ENCODE measurements at places on chromosomes 6 and 20. TPM values are rescaled to one million over a fixed set of nuclear protein-coding genes. Genes with fewer than 3 reads are reported as not detected.
A peak's percentile ranks its signal among the peaks of the same experiment; 100 is the strongest.

- no peak for DNase-seq
Observed at GRCh38 chr6:109296452-109296851, 85.8 kb downstream of the CD164 start.

DNA sequence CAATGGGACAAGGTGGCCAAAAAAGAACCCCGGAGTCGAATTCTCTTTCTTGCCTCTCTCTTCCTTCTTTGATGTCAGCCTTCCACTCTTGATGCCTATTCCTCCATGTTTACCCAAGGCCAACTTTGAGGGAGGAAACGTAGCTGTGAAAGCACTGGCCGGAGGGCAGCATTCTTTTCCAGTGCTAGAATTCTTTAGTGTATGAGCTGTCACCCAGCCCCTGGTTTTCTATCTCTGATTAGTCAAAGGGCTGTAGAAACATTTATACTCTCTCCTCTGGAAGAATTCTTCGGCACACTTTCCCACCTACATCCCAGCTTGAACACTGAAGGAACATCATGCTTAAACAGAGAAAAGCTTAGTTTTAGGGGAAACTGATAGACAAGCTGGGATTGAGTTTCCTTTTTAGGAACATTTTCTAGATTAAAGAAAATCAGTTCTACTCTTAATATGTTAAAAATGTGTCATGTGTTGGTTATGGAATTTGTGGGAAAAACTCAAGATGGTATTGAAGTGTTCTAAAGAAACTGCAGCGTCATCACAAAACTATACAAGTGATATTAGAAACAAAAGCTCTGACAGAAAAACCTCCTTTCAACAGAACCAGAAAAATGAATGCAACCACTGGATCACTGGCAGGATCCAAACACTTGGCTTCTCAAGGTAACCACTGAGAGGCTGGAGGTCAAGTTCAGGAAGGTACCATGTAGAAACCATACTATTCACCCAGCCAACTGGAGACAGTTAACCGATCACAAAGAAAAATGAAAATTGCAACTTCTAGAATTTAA lies 20.7 kb upstream of the UTRN start:
- DNase-seq, result peak; percentile 88

- no peak for DNase-seq
Observed at GRCh38 chr6:67541586-67541985, 1093.5 kb upstream of the ADGRB3 start.

DNA sequence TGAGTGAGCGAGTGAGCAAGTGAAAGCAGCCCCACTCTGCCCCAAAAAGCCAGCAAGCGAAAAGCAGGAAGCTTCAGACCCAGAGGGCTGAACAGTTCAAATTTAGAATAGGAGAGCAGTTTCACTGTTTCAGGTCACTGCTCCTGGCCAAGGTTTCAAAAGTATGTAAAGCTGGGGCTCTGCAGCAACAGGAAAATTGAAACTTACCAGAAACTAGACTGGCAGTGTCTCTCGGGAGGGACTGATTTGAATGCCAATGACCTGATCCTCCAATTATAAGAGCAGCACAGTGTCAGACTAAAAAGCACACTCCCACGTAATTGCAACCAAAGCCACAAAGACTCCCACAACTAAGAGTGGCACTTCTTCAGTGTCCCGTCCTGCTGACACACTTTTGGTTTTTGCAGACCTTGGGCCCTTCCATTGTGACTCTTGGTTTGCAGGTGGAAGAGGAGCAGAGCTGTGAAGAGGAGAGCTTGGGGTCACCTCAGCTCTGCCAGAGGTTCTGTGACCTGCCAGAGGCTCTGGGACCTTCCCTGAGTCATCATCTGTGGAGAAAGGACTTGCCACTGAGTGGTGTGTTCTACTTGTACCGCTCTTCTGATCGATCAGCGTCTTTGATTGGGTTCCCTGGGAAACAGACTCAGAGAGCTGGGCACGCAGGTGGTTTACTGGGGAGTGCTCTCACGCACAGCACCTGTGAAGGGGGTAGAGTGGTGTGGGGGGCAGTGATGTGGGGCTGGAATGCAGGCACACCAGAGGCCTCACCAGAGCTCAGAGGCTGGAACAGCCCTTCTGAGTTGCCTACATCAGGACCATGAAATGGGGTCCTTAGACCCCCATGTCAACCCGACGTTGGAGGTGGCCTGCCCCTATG lies 52.7 kb upstream of the PTGIS start:
- DNase-seq, result peak; percentile 18

DNA sequence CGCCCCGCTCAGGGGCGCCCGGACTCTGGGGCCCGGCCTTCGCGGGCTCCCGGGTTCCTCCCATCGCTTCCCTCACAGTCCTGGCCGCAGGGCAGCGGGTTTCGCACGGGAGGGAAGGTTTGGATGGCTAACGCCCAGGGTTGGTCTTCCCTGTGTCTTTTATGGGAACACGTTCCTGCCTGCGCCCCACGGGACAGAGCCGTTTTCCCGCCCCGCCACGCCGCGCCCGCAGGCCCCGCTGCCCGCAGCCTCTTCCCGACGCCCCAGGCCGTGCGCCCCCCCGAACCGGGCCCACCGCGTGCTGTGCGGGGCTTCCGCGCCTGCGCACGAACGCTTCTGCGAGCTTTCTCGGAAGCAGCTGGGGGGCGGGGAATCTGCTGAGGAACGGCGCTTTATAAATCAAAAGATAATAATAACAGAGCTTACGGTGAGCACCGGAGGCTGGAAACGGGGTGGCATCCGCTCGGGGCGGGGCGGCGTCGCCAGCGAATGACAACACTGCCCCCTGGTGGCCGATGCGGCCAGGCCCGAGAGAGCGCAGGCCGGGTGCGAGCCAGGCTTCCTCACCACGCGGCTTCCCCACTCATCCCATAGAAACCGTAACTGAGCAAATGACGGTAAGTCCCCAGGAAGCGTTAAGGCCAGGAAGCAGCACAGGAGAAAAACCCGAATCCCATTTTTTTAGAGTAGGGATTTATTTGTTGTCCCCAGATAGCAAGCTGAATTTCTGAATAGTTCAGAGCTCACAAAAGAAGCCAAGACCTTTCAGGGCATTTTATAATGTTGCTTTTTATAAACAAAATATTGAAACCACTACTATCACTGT lies 116.4 kb downstream of the MYLK4 start:
- peak; percentile 73 for DNase-seq

DNA sequence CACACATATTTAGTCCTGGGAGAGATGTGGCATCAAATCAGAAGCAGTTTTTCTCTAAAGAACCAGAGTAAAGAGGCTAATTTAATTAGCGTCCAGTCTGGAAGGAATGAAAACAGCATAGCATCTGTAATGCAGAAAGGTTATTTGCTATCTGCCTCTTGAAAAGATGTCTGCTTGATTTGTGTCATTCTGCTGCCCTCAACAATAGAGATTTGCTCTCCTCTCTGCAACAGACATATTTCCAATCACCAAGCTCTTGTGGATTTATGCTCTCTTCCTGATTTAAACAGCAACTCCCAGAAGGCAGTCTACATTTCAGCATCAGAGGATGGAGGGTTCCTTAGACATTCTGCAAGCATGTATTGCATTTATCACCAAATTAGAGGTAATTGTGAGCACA lies 53.5 kb upstream of the AKAP12 start:
- DNase-seq, result no peak

DNA sequence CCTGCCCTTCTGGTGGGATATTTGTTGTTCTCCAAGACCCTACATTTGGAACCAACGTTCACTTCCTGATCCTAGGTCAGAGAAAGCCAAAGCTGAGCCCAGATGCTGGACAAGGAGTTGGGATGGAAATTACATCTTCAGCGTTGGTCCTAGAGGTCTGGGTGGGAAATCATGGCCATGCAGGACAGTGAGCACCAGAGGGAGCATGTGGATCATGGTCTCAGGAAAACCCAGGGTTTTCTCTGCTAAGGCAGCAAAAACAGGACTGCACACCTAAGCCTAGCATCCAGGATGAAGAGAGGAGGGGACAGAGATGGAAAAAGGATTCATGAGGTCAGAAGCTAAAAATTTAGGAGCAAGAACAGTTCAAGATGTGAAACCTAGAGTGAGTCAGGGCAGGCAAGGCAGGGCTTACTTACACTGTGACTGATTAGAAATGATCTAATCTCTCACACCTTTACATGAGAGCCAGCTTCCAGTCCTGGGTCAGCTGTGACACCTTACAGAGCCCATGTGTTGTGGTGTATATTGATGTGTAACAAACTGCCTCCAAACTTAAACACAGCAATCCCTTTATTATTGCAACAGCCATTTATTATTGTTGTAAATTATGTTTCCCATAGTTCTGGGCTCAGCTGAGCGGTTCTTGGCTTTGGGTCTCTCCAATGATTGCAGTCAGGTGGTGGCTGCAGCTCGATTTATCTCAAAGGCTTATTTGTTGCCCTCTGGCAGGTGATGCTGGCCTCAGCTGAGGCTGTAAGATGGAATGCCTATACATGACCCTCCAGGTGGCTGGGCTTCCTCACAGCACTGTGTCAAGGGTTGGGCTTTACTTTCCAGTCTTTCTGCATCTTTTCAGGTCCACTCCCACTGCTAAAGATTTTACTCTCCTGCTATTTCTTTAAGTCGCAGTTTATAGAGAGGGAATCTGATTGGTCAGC lies 6.5 kb downstream of the C20orf202 start:
- DNase-seq, result no peak

DNA sequence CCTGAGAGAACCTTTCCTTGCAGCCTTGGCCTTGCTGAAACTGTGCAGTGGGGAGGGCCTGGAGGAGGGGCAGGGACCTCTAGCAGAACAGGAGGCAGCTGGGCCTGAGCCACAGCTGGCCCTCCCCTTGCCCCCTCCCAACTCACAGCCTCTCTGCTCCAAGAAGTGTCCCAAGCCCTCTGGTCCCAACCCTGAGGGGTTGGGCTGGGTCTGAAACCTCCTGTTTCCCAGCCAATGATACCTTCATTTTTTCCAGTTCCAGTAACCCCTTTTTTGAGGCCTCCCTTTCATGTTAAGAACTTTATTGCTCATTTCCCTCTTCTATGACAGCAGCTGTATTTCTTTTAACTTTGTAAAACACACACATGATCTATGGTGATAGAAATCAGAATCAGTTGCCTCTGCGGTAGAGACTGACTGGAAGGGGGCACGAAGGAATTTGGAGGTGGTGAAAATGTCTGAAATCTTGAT lies 17.9 kb upstream of the ARMC12 start:
- DNase-seq, result no peak

DNA sequence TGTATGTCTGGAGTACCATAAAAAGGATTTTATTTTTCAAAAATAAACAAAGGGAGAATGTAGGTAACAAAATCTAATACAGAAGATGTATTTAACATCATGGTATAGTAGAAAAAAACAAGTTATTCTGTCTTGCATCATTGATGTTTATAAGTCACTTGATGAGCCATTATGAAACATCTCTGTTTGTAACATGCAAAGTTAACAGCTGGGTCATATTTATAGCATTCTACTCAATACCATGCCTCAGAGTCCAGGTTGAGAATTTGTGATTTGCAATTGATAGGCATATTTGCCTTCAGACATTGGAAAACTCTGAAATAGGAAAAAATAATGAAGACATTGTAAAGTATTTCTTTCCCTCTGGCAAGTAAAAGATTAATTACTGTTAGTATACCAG lies 52.3 kb upstream of the IL20RA start:
- peak; percentile 43 for DNase-seq

DNA sequence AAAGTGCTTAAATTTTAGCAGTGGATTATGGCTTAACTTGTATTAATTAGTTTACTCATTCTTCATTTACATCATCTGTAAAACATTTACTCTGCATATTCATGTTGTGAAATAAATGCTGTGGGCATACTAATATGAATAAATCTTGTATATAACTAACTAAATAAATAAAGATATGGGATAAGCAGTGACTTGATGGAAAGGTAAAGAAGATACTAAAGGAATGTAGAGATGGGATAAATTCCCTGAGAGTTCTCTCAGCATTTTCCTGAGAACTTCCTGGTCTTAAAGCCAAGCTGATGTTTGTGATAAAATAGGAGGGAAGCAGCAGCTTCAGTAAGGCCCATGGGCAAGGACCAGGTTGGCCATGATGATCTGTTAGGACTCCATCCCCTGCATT lies 652.1 kb downstream of the RNF144B start:
- no peak for DNase-seq

GRCh38 chr6:111734068-111735061 lies 128.7 kb upstream of the TRAF3IP2 start:
- DNase-seq, result peak; percentile 79

DEFB124 gene
- not detected for total RNA-seq

CBLN4 gene
- total RNA-seq, result not detected

HSPA12B gene
- total RNA-seq, result not detected

TGM3 gene
- not detected for total RNA-seq

SLC35D3 gene
- total RNA-seq, result not detected

TRIM15 gene
- not detected for total RNA-seq
